ENCODE measurements at places on chromosomes 5 and 9.
A peak's percentile ranks its signal among the peaks of the same experiment; 100 is the strongest.

- DNase-seq: no peak
Observed at GRCh38 chr5:147586832-147587231, 77.0 kb upstream of the DPYSL3 start.

DNA sequence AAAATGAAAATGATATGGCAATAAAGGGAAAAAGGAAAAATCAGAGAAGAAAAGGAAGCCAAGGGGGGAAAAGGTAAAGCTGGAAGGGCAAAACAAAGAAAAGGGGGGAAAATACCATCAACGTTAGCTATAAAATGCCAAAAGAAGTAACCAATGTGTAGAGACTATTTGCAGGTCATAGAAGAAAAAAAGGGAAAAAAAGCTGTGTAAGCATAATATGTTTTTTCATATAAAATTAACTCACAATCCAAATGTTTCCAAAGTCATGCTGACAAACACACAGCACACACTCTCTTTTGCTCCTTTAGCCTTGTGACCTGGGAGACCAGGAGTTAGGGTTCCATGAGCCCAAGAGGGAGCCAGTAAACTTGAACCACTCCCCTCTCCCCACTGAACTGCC lies 18.2 kb downstream of the FBN2 start:
- DNase-seq: no peak

GRCh38 chr9:79551994-79552393 lies 19.8 kb upstream of the TLE4 start:
- no peak for DNase-seq

- no peak for DNase-seq
Observed at GRCh38 chr5:142201471-142201887, 92.9 kb downstream of the NDFIP1 start.

GRCh38 chr9:107465467-107466451 lies 23.8 kb downstream of the KLF4 start:
- DNase-seq: peak; percentile 65

GRCh38 chr5:89087551-89088318 lies 204.8 kb upstream of the MEF2C start:
- peak; percentile 54 for DNase-seq

GRCh38 chr9:20364959-20365358 lies 257.3 kb downstream of the MLLT3 start:
- no peak for DNase-seq

- no peak for DNase-seq
Observed at GRCh38 chr9:108035487-108035886, 545.9 kb upstream of the KLF4 start.

DNA sequence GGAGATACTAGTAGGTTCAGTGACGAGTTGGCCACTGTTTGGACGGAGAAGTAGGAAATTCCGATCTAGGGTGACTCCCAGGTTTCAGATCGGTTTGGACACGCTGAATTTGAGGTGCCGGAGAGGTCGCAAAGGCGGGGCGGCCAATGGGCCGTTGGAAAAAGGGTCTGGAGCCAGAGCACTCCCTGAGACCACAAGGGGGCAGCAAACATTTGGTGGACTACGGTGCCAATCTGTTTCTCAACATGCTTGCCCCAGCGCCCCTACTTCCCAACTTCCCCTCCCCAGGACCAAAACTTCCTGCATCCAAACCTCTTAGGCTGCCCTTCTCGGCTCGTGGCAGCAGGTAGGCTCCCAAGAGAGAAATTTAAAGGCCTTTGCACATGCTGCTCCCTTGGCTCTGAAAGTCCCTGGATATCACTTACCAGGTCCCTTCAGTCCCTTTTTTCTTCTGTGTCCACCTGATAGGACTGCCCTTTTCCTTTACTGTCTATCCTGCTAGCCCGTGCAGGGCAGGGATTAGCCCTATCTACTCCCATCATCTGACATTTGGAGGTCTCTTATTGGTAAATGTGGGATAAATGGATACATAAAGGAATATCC lies 992 bp upstream of the RPP25L start:
- peak; percentile 78 for DNase-seq

GRCh38 chr5:64180661-64181343 lies 15.2 kb downstream of the RNF180 start:
- no peak for DNase-seq

- no peak for DNase-seq
Observed at GRCh38 chr5:143601917-143602333, 198.4 kb upstream of the NR3C1 start.

DNA sequence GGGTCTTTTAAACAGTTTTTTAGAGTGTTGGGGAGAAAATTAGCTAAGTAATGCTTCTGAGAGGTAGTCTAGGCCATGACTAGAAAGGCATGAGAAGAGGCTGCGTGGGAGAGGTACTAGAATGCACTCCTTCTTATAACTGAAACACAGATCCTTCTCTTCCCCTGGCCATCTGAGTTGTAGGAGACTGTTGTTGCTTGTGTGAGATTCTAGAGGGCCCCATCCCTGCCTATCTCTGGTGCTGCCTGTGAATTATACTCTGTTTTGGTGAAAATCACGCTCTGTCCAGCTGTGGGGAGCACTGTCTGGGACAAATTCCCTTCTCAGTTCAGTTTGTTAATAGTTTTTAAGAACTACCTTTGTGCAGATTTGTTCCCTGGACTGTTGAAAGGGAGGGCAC lies 37.5 kb downstream of the MAP1B start:
- DNase-seq: no peak

GRCh38 chr9:112629671-112630485 lies 88.0 kb downstream of the INIP start:
- no peak for DNase-seq

DNA sequence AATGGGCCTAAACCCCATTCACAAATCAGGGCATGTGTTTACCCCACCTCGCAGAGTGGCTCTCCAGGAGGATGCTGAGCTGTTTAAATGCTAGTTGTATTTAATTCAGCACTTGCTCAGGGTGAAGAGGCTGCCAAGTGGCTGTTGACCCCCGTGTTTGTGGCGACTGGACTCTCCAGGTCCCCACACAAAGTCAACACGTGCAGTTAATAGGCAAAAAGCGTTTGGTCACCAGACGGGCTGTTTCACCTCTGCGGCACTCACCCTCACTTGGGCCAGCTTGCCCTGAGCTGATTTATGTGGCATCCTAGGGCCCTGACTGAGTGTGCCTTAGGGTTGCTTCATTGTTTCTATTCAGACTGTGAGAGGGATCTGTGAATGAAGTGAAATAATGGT lies 152.3 kb downstream of the GAS1 start:
- DNase-seq: no peak

DNA sequence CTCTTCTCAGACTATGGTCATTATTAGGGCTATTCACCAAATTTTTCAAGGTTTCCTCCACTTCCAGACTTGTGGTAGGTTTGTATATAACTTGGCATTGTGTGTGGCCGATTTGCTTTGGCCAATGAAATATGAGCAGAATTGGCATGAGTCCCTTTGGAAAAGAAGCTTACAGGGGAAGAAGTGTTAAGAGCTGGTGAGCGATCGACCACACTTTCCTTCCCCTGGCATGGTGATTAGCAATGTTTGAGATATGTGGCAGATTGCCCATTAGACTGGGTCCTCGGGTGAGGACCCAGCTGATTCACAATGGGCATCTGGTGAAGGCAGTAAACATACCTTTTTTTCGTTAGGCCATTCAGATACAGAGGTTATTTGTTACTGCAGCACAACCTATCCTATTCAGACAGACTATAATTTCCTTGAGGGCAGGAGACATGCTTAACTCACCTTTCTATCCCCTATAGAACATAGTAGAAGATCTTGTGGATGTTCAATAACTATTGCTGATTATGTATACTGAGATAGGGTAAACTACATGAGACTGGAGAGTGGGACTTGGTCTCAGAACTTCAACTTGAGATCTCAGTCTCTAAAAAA lies 62.8 kb upstream of the KLF9 start:
- DNase-seq: no peak

- DNase-seq: no peak
Observed at GRCh38 chr5:138946241-138946623, 71.1 kb upstream of the LRRTM2 start.

DNA sequence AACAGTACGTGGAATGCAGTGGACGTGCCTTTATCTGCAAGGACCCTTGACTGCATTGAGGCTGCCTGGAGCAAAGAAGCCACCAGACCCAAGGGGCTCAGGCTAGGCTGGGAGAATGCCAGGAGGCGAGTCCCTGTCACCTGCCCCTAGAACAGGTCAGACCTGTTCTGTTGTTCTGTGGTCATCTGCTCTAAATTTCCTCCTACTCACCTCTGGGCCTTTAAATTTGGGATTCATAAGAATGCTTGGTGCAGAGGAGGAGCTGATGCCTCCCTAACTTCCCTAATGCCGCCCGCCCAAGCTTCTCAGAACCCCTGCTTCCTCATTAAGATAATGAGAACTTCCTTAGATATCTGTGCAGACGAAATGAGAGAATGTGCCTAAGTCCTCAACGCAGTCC lies 32.0 kb downstream of the DAPK1 start:
- no peak for DNase-seq

GRCh38 chr5:92907938-92908606 lies 672.9 kb downstream of the NR2F1-AS1 start:
- no peak for DNase-seq

GRCh38 chr9:136057236-136058081 lies 37.6 kb downstream of the NACC2 start:
- no peak for DNase-seq
